ENCODE measurements at places on chromosomes 6 and 20. TPM values are rescaled to one million over a fixed set of nuclear protein-coding genes. Genes with fewer than 3 reads are reported as not detected.

The ZNF334 gene
- 0.92 TPM for total RNA-seq

The PHF1 gene
- total RNA-seq = 91.5 TPM

GRCh38 chr6:139608466-139609261 lies 234.2 kb upstream of the CITED2 start:
- DNase-seq = no peak

- no peak for DNase-seq
Observed at GRCh38 chr6:13453771-13454251, 33.6 kb downstream of the GFOD1 start.

- DNase-seq = no peak
Observed at GRCh38 chr6:109103942-109104341, 8.6 kb downstream of the CEP57L1 start.

DNA sequence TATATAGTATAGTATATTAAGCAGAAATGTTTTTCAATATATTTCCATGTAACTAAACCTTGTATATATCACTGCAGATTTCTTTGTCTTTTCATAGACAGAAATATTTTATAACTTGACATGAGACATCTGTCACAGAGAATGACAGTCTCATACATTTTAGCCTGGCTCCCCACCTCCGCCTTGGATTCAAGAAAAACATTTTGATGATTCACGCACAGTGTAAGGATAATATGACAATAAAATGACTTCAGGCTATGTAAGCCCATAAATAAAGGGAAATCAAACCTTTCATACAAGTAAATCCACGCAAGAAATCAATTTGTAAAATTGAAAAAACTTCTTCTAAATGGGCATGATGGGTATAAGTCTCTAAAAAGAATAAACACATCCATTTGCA lies 36.4 kb downstream of the FBXO5 start:
- DNase-seq = no peak

- DNase-seq = peak; percentile 86
Observed at GRCh38 chr6:87945181-87945580, 102.5 kb upstream of the SPACA1 start.

- no peak for DNase-seq
Observed at GRCh38 chr20:6707321-6707831, 60.1 kb upstream of the BMP2 start.

GRCh38 chr6:14946753-14947152 lies 299.1 kb upstream of the JARID2 start:
- DNase-seq = no peak

DNA sequence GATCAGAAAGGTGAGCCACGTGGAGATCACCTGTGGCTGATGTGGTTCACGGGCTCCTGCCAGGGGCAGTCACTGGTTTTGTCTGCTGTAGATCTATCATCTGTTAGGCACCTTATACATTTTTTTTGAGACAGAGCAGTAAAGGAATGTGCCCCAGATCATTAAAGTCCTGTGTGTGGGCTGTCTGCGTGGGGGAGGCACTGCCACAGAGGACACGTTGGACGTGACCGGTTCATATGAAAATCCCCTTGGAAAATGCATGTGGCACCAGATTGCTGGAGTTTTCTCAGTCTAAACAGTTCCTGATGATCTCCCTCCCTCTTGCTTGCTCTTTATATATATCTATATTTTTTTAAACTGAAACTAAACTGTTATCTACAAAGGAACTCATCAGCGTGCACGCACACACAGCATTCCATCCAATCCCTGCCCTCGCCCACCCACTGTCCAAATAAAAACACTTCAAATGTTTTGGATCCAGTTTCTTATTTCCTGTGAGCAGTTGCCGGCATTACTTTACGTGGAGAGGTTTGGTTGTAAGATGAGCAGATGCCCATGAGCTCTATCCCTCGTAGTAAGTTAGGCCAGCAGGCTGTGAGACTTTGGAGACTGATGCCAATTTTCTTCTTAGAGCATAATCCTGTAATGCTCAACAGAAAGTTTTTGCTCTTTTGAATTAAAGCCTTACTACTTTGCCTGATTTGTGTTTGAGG lies 161.6 kb upstream of the EXOC2 start:
- DNase-seq = no peak

GRCh38 chr6:125188037-125188436 lies 34.5 kb downstream of the TPD52L1 start:
- no peak for DNase-seq

DNA sequence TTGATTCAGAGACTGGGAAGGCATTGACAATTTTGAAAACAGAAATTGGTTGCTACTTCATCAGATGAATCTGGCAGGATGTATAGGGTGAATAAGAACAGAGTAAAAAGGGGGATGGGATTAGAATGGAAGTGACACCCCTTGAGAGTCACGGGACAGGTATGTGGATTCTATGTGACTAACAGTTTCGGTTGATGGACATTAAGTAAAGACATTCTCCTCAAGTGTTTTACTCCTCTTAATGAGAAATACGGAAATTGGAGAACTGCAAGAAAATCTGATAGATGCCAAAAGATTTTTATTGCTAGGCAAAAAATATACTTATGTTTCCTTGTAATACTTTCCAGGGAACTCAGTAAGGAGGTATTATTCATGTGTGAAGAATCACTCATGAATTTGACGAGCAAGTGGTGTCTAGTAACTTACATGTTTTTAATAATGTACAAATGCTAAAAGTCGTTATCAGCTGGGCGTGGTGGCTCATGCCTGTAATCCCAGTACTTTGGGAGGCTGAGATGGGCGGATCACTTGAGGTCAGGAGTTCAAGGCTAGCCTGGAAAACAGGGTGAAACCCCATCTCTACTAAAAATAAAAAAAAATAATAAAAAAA lies 135.8 kb downstream of the KIF16B start:
- peak; percentile 10 for DNase-seq

- DNase-seq = no peak
Observed at GRCh38 chr6:148836751-148837150, 89.9 kb downstream of the UST start.

- no peak for DNase-seq
Observed at GRCh38 chr20:58022711-58023110, 205.7 kb downstream of the ANKRD60 start.
